ENCODE measurements at places on chromosomes 5 and 9.
A peak's percentile ranks its signal among the peaks of the same experiment; 100 is the strongest.

DNA sequence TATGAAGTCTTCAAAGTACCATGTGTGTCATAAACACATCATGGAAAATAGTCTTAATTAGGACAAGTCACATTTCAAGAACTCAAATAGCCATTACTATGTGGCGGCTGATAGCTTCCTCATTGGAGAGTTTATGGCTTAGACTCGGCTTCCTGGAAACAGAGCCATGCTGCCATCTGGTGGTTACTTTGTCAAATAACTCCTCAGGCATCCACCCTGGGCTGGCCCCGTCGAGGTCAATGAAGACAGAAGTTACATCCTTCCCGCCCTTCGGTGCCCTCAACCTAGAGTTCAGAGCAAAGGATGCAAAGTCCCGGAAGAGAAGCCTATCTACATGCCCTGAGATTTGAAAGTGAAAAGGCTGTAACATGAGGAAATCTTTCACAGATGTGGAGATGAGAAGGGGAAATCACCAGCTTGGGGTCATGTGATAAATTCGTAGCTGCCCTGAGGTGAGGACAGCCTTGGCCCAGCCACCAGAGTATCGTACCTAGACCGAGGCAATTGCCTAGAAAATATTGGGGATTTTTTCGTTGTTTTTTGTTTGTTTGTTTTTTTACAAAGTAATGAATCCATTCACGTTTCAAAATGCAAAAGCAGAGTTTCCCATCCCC is 45.5 kb upstream of the ZNF169 start:
- DNase-seq = peak; percentile 73

GRCh38 chr9:94870793-94871558 is 144.5 kb downstream of the AOPEP start:
- DNase-seq = no peak

DNA sequence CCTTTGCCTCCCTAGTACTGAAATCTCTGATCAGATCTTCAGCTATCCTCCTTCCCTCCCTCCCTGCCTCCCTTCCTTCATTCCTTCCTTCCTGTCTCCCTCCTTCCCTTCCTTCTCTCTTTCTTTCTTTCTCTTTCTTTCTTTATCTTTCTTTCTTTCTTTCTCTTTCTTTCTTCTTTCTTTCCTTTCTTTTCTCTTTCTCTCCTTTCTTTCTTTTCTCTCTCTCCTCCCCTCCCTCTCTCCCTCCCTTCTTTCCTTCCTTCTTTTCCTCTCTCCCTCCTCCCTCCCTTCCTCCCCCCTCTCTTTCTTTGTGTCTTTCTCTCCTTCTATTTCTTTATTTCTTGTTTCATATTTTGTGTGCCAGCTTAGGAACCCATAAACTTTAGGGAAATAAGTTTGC is 23.9 kb upstream of the ANKRD55 start:
- DNase-seq = no peak

DNA sequence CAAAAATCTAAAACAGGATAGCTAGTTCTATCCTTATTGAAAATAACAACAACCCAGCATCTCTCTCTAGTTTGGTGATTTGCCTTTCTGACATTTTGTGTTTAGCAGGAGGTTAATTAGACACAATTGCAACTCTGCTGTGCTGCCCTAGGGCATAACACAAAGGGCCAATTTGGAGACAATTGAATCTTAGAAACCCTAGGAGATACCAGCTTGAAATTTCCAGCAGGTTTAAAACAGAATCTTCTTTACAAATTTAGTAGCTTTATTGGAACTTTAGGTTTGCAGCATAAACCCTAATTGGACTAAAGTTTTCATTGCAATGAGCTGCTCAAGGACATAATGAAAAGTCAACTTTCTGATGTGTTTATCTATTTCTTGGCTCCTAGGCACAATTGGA is 166.7 kb upstream of the FER start:
- no peak for DNase-seq

DNA sequence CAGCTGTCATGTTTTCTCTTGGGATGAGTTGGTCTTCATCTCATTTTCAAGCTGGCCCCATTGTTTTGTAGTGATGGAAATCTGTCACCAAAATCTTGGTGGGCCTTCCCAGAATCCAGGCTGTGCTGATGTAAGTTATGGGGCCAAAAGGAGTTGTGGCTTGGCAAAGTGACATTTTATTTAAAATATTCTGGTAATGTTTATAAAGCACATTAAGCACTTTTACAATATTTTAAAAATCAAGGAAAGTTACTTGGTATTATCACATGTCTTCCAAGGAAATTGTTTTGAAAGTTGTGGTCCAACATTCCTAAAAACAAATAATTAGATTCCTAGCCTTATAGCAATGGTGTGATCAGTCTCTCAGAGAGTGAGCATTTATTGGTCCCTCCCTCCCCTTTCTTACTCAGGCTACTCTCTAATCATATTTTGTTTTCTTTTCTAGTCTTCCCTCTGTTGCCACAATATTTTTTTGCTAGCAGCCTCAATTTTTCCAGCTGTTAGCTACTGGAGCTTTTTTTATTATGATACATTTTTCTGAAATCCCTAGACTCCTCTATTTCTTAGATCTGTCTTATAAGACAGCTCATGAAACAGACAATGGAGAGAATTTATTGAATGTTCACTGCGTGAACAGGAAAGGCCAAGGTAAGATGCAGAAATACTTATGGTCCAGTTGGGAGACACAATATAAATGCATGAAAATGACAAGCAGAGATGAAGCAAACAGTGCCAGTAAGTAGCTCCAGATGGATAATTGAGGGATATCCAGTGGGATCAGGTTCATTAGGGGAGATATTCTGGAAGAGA is 408.1 kb upstream of the ZNF608 start:
- DNase-seq = no peak

DNA sequence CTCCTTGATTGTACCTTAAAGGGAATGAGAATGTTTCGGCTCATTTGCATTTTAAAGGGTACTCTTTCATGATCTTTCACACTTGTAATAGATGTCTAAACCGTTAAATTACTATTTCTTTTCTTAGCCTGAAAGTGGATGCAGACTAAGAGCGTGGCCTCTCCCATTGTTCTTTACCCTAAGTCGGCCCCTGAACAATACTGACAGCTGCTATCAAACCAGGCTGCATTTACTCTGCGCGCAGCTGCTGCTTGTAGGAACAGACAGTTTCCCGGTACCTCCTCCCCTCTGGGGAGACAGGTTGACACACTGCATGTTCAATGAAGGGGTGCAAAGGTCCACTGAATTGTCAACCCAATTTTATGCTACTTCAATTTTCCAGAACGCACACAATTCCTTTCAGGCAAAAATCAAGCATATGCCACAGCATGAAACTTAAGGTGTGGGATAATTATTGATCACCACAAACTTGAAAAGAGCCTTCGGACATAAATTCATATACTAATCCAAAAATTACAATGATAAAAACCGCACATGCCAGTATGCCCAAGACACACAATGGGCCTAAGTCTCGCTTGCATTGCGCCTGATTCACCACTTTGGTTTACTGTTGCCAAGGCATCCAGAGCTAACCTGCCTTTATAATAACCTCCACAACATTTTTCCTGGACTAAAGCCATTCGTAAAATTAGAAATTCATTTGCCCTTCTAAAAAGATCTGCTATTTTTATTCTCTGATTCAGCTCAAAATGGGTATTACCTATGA is 39.7 kb downstream of the TLE1 start:
- DNase-seq = no peak

GRCh38 chr9:129140397-129141065 is 29.3 kb downstream of the PTPA start:
- DNase-seq = peak; percentile 62

DNA sequence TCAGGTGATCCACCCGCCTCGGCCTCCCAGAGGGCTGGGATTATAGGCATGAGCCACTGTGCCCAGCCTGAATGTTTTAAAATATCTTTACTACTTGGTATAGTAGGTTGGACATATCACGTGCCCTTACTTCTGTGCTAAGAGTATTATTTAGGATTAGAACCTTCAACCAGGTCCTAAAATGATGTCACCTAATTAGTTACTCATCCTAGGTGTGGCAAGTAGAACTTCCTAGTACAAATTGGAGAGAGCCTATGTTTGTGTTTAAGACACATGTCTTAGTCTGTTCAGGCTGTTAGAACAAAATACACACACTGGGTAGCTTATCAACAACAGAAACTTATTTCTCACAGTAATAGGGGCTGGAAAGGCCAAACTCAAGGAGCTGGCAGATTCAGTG is 51.5 kb downstream of the ZFAND5 start:
- no peak for DNase-seq

DNA sequence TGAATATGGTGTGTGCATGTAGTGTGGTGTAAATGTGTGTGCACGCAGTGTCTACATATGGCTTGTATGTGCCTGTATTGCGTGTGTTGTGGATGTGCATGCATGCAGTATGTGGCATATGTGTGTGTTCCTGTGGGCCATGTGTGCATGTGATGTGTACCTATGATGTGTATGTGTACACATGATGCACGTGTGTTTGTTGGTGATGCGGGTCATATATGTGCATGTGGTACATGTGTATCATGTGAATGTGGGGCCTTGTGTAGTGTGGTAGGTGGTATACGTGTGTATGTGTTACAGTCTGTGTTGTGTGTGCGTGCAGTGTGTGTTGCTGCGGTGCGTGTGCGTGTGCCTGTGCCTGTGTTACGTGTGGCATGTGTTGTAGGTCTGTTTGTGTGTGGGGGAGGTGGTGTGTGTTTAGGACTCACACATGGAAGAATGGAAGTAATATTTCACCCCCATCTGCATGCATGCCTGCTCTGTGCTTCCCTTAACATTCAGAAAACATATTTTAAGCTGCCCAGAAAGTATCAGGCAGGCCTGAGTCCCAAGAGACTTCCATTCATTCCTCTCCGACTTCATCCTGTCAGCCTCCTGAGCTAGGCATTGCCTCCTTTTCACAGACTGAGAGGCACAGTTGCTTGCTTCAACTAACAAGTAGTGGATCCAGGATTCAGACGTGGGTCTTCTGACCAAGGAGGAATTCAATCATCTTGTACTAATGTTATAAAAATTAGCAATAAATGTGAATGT is 55.4 kb upstream of the RUFY1 start:
- DNase-seq = no peak

DNA sequence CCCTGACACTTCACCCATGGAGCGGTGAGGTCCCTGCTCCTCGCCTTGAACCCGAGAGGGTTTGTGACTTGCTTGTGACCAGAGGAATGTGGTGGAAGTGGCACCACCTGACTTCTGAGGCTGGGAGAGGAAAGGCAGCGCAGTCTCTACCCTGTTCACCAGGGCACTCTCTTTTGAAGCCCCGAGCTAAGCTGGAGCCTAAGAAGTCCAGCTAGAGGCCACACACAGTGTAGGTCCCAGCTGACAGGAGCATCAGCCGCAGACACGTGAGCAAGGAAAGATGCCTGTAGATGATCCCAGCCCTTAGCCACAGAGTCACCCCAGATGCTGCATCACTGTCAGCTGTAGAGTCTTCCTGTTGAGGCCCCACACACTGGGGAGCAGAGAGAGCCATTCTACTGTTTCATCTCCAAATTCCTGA is 1.7 kb upstream of the ANGPTL2 start:
- DNase-seq = no peak

- DNase-seq = no peak
These were observed 92.3 kb upstream of the SPATA31C2 start for GRCh38 chr9:88230612-88231011.

DNA sequence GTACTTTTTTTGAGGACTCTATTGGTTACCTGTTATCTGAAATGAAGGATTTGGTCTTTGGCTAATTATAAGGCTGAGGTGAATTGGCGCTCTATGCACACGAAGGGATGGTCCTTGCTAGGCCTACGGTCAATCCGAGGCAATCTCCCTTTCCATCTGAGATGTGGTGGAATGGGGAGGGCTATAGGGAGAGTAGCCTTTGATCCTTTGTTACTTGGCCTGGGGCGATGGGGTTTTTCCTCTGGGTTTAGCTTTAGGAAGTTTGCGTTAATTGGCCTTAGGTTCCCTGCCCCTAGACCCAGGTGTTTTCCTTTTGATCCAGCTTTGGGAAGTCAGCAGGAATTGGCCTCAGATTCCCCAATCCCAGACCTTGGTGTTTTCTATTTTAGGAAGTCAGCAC is 102.1 kb upstream of the C9orf72 start:
- no peak for DNase-seq

GRCh38 chr9:135002336-135002735 is 84.6 kb upstream of the FCN1 start:
- DNase-seq = no peak

- DNase-seq = peak; percentile 5
These were observed 57.4 kb upstream of the ANGPTL2 start for GRCh38 chr9:127179633-127180441.

- DNase-seq = peak; percentile 82
These were observed 209.3 kb downstream of the DAB2IP start for GRCh38 chr9:121860744-121861143.

GRCh38 chr9:3027210-3027609 is 183.3 kb upstream of the PUM3 start:
- no peak for DNase-seq

- no peak for DNase-seq
These were observed 68.6 kb upstream of the DPYSL3 start for GRCh38 chr5:147578228-147579024.
